ENCODE measurements at places on chromosomes 4 and X. TPM values are rescaled to one million over a fixed set of nuclear protein-coding genes. Genes with fewer than 3 reads are reported as not detected.

The KCTD8 gene
- 6.6 TPM for total RNA-seq

The UCHL1 gene
- total RNA-seq: 181 TPM

The RPS6KA6 gene
- total RNA-seq: 12.4 TPM

The PPP2R2C gene
- total RNA-seq: 5.2 TPM

DNA sequence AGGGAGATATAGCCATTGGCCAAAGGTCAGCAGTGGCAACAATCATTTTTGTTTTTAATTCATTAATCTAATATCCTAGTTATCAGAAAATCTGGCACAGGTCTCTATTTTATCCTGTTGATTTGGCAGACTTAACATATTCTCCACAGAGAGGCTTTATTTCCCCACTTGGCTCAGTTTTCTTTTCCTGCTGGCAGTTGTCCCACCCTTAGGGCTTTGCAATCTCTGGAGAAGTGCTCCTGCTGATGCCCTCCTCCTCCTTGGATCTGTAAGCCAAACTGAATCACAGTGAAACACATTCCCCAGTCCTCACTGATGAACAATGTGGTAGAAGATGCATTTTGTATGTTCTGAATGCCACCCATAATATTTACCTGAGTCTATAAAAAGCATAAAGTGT, 889.7 kb downstream of the PDHA2 start:
- DNase-seq: no peak

Data from mesothelial cell of epicardium (in vitro differentiated cells).